Stimulated activated CD4-positive, alpha-beta T cell treated with anti-CD3 and anti-CD28 coated beads, TNF-alpha, amount 100 ng/mL, for 24 hours (primary cell): ENCODE measurements at places on chromosomes 12 and 14.

DNA sequence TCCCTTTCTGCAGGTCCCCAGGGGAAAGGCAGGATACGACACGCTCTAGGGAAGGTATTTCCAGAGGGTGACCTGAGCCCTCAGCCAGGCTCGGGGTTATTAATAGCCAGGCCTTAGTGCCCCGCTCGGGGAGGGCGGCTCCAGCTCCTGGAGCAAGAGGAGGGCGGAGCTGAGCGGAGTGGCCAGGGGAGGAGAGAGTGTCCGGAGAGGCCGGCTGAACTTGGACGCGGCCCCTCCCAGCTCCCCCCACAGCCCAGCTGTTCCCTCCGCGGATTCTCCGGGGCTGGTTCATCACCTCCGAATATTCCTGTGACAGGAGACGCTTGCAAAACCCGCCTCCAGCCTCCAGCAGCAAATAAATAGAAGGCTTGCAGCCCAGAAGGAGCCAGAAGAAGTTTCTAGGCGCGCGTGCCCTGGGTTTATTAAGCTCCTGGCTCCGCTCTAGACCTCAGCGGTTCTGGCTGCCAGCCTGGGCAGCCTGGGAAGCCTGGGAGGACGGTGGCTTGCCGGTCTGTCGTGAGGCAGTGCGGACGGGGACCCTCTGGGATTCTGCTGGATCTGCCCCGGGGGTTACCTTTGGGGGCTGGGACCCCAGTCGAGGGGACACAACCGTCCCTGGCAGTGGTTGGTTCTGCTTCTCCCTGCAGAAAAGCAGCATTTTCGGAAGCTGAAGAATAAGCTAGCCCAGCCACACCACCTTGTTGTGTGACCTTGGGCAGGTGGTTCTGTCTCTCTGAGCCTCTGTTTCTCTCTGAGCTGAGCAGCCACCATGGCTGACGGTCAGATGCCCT, at the start of gene HSPB8:
Gene HSPB8, plus strand, starts transcription at position 388 of the 791 bp plus-strand sequence. Its CDS starts 382 bp downstream, at position 770.
- no peak for DNase-seq

DNA sequence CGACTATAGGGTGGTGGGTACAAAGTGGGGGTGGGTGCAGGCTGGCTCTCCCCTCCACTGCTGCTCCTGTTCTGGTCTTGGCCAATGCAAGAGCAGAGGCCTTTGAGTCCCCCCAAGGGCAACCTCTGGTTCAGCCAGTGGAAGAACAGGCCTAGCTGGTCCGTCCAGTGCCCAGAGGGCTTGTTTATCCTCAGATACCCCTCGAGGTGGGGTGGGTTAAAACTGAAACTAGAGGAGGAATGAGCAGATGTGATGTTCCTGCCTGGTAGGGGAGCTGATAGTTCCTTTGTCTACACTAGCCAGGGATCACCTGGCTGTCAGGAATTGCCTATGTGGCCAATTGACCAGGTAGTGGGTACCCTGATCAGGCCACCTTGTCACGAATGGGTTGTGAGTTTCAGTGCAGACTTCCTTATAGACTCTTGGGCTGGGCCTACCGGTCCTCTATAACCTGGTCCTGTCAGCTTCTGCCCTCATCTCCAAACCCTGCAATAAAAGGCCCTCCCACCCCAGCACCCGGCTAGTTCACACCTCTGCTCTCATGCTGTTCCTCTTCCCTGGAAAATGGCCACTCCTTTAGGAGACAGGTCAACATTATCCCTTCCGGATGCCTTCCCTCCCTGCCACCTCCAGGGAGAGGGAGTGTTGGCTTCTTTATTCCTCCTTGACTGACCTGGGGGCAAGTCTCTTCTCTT, 10.7 kb upstream of the HSP90AA1 start:
- DNase-seq = no peak

- no peak for DNase-seq
Measured at GRCh38 chr12:18703321-18703720, 34.5 kb downstream of the PLCZ1 start.

DNA sequence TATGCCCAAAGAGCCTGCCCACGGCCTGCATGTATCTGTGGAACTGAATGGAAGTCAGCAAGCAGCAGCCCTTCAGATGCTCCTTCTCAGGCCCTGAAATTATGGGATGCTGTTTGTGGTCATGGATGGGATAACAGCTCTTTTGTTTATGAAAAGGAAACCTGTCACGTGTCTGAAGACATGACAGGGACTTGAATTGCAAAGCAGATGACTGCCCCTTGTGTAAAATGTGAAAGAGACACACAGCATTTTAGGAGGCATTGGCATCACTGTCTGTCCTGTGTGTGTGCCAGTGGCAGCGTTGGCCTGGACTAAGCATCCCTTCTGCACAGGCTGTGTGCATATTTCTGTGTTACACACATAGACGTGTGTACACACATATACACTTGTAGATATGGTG, 192.1 kb downstream of the VRK1 start:
- DNase-seq = no peak

DNA sequence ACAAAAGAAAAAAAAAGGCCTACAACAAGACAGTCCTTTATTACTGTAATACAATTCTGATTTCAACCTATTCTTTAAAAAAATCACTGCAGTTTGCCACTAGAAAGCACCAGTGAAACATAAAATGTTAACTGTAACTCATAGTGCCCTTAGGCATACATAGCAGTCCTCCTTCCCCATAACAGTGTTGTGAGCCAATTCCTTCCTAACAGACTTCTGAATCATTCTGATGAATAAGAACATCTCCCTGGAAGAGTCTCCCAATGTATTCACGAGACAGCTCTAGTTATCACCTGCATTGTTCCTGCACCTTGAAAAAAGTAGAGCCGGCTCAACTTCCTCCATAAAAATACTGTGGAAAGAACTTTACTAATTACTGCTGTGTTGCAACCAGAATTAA, 213.6 kb upstream of the FSCB start:
- no peak for DNase-seq

DNA sequence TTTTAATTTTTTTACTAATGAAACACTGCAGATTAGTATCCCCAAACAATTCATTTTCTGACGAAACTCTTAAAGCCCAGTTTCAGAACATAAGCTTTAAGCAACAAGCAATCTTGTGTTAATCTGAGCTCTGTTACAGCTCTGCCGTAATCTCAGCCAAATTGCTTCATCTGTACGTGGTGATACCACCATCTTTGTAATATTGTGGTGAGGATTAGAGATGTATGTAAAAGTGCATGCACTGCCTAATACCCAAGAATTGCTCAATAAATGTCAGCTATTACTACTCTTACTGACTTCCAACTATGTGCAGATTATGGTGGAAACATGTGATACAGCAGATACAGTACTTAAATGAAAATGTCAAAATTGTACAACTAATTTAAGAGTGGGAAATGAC, 1.8 kb downstream of the AKAP5 start:
- DNase-seq = no peak
